Activated naive CD4-positive, alpha-beta T cell treated with anti-CD3 and anti-CD28 coated beads, Interleukin-2, amount 50 U/mL, for 72 hours (primary cell): ENCODE measurements at places on chromosomes 2 and 18.

- no peak for DNase-seq
Observed at GRCh38 chr2:120750488-120751210, 15.0 kb downstream of the GLI2 start.

DNA sequence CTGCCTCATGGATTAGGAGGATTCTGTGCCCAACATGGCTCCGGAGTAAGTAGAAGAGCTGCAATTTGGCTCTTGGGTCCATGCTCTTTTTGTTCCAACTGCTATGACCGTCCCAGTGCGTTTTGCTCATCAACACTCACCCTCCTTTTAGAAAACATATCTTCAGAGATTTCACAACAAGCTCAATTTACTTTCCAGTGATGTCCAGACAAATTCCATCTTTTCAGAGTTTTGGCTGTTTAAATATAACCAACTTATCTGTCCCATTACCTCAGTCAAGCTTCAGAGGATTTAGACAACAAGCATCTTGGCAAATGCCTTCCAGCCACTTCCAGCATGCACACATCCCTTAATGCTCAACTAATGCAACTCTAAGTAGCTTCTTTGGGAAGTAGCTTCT is 6.9 kb upstream of the SLC14A2 start:
- no peak for DNase-seq

GRCh38 chr2:57890464-57890863 is 156.1 kb upstream of the VRK2 start:
- no peak for DNase-seq

- DNase-seq = no peak
Observed at GRCh38 chr2:21043744-21044532, at the start of gene APOB. TSS of gene APOB (minus strand) at chr2:21044073. CDS start at chr2:21043945, 128 bp downstream.

DNA sequence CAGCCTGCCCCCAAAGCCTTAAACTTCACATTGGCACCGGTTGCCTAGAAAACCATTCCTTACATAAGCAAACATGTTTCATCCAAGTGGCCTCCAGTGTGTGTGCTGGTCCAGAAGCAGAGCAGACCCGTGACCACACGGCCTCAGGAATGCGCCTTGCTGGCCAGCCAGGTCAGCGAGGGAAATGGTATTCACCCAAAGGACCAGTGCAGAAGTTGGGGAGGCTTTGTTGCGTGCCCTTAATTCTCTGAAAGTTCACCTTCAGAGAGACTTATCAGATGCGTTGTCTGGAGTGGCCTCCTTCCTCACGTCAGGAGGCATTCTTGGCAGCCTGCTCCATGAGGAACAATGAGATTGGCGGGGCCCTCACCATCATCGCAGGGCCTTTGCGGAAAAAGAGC is 25.9 kb downstream of the NRP2 start:
- DNase-seq = no peak

DNA sequence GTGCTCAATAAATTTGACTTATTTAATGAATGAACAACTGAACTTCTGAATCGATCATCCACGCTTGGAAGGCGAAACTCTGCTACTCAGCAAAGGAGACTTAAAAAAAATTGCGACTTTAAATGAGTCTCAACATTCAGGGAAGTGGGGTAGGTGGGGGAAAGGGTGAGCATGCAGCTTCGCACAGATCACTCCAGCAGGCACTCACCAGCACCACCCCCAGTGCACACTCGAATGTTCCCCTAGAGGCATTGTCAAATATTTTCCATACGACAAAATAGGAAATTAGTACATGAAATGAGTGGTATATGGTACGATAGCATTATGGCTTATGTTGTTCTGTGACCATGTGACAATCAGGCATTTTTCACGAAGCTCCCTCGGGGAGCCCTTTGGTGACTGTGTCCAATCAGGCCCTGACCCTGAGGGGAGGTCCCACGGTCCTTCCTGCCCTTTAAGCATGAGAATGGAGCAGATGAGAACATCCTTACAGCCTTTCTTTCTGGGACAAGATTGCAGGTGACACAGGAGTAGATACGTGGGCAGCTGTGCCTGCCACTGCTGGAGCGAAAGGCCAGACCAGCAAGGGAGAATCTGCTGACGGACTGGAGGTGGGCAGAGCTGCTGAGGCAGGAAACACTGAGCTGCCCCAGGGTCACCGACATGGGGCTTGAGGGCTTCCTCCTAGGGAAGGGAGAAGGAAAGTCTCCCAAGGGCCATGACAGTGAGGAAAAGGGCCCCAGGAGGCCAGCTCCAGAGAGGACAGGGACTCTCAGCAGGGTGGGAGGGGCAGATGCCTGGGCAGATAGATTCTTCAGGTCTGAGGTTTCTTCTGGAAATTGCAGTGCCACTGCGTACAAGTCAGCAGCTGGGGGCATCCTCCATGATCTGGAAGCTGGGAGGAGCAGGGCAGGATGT is 101.3 kb upstream of the ID2 start:
- no peak for DNase-seq

DNA sequence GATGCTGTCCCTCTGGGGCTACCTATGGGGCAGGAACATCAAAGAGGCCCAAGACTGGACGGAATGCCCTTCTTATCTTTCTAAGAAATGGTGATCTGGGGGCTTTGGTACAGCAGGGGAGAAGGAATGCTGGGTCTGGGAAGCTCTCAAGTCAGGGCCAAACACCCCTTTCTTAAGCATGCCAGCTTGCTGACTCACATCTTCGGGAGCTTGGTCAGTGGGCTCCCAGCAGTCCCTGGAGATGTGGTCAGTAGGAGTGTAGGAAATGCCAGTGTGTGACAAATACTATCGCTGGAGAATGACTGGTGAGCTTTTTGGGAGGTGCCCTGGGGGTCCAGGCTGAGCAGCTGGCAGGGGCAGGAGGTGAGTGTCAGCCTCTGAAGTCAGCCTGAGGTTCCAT is 105.0 kb upstream of the CDC42EP3 start:
- no peak for DNase-seq

DNA sequence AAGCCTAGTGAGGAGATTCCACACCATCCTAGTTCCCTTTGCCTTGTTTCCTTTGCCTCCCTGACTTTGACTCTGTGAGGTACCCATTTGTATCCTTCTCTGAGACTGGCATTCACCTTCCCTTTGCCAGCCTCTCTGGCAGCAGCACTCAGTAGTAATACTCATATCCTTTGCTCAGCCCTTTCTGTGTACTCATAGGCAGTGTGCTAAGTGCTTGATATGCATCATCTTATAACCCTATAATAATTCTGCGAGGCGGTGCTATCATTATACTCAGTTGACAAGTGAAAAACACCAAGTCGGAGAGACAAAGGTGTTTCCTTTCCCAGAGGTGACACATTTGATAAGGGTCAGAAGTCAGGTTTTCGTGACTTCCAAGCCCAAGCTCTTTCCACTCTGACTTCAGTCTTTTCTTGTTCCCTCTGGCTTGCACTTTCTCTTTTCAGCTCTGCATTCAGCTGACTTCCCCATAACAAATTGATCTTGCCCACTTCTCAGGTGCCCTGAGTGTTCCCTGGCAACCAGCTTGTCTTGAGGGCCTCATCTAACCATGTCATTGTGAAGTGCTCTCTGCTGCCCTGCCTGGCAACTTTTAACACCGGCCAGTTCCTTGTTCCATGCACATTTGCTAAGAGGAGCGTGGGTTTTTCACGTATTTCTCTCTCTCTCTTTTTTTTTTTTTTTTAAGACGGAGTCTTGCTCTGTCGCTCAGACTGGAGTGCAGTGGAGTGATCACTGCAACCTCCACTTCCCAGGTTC is 94.5 kb upstream of the UPP2 start:
- DNase-seq = no peak

DNA sequence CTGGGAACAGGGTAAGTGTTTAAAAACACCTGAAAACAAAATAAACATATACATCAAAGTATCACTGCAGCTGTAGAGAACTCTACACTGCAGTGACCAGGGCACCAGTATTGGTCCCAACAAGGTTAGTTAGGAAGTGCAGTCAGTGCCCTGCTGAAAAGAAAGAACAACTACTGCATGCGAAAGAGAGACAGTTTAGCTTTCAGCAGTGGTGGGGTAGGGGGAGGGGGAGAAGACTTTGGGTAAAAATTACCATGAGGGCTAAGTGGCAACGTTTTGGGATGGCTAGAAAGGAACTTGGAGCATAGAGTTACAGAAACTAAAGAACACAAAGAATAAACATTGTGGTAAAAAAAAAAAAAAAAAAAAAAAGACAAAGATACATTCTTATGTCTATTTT is 112.1 kb downstream of the UPP2 start:
- no peak for DNase-seq

DNA sequence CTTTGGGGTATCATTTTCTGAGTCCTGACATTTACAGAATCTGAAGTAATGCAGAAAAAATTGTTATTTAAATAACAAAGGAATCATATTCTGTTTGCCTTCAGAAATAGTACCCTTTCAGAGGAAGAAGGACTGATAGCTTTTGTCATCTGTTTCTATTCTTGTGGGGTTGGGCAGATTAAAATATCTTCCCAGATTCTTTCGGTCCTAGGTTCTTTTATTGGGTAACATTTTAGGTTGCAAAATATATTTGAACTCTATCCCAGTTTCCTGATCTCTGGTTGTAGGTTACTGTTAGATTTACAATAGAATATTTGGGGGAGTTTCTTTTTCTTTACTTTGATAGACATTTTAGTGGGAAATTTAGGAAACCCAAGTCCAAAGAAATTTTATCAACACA is 550.5 kb downstream of the SPAG16 start:
- no peak for DNase-seq
